Naive thymus-derived CD4-positive, alpha-beta T cell (primary cell): ENCODE measurements at places on chromosomes 2 and 18. TPM values are rescaled to one million over a fixed set of nuclear protein-coding genes. Genes with fewer than 3 reads are reported as not detected.

Gene CLEC4F
- 1.6 TPM for total RNA-seq

Gene AQP12A
- not detected for total RNA-seq

Gene HOXD1
- not detected for total RNA-seq

Gene IL1R1
- 1.5 TPM for total RNA-seq

Gene ALPP
- 0.24 TPM for total RNA-seq

Gene OSBPL6
- 0.71 and 1.1 TPM in 2 replicates for total RNA-seq

Gene CNTNAP5
- total RNA-seq: not detected in 2 replicates

Gene CFAP210
- not detected in 2 replicates for total RNA-seq

Gene NAT8
- total RNA-seq: not detected

Gene BMP10
- not detected for total RNA-seq

DNA sequence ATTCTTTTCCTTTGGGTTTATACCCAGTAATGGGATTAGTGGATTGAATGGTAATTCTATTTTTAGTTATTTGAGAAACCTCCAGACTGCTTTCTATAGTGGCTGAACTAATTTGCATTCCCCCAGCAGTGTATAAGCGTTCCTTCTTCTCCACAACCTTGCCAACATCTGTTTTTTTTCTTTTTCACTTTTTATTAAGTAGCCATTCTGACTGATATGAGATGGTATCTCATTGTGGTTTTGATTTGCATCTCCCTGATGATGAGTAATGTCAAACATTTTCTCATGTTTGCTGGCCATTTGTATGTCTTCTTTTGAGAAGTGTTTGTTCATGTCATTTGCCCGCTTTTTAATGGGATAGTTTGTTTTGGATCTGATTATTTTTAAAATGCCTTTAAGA is 64.1 kb upstream of the MEIS1 start:
- DNase-seq: no peak

- DNase-seq: no peak
Measured at GRCh38 chr2:6617794-6618193, 247.9 kb downstream of the CMPK2 start.

- no peak for DNase-seq
Measured at GRCh38 chr2:150485871-150486538, 1.5 kb downstream of the RND3 start.

DNA sequence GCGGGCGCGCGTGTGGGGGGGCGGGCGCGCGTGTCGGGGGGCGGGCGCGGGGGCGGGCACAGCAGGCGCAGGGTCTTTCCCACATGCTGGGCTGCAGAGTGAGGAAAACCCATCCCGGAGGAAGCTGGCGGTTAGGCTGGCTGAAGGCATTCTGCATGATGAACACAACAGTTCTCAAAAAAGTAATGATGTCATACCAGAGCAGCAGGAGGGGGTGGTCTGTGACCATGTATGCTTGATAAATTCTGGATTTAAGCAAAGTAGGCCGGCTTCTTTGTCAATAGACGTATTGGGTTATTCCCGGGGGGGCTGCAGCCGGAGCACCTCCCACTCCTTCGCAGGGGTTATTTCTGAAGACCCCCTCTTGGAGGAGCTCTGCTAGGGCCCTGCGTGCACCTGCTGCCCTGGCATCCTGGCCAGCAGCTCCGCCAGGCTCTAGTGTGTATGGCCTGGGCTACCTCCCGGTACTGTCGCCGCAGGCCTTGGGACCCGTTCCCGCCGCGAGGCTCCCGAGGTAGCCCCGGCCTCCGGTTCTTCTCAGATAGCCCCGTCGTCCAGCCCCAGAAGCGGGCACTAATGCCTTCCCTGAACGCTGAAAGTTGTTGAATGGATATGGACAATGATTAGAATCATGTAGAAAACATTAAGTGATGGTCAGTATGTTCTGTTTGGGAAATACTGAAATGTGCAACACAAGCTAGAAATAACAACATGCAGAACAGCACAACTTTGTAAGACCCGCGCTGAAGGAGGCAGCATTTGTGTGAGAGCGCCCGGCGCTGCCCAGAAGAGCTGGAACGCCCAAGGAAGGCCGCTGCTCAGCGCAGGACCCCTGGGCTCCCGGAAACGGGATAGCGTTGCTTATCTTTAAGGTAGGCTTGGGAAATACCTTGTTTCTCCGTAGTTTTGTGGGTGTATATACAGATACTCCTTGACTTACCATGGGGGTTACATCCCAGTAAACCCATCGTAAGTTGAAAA is 101.4 kb upstream of the RAB6C start:
- no peak for DNase-seq

DNA sequence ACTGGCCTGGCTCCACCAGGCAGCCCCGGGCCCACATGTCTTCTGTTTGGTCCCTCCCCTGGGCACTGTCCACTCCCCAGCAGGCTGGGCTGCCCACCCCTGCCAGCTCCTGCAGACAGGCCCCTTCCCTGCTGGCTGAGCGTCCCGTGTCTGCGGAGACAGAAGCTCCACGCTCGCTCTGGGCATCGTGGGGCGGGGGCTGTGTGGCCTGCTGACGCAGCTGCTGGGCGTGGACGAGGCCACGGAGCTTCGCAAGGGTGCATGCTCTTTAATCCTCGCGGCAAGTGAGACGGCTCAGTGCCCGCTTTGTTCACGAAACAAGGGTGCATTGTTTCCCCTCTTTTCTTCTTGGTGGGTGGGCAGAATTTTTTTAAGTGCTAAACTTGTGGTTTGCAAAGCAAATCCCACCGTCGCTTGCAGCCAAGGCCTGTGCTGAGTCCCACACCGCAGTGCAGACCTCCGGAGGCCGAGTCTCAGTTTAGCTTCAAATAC is 132.8 kb upstream of the CTDP1 start:
- DNase-seq: no peak

GRCh38 chr2:139374296-139374850 is 594.2 kb upstream of the NXPH2 start:
- DNase-seq: no peak

- DNase-seq: no peak
Measured at GRCh38 chr2:222284466-222284865, 14.3 kb downstream of the PAX3 start.
